ENCODE measurements at places on chromosomes 12 and 14.

DNA sequence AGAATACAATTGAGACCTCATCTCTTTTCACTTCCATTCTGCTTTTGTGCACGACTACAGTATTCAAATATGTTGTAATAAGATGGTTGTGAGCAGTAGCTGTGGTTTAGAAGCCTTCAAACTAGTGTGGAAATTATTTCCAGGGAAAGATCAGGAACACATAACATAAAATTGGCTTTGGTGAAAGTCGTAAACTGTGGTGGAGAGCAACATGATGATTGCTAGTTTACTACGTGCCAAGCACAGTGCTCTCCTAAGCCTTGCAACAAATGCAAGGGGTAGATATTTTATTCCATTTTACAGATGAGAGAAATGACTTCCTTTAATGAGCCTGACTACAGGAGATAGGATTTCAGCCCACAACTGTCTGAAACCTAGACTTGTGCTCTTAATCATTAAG lies 172.4 kb upstream of the LMNTD1 start:
- DNase-seq: no peak

- DNase-seq: no peak
Observed at GRCh38 chr14:73731111-73731510, 16.9 kb upstream of the PNMA1 start.

- DNase-seq: no peak
Observed at GRCh38 chr12:46101485-46101869, 111.1 kb upstream of the SCAF11 start.

DNA sequence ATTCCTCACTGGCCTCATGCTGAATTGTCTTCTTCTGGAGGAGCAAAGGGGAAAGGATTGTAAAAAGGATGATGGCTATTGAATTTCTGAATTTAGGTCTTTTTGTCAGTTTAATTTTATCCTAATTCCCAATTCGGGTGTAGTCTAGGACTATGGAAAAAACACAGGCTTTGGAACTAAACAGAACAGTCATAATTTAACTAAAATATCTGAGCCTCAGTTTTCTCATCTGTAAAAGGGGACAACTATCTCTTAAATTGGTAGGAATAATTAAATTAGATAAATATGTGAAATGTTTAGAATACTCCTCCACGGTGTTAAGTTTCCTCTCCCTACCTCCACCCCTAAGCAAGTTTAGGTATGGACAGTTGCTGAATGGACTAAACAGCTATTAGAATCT lies 3.2 kb upstream of the SP1 start:
- DNase-seq: no peak

GRCh38 chr14:73459959-73460358 lies 1.6 kb upstream of the NUMB start:
- DNase-seq: no peak

- no peak for DNase-seq
Observed at GRCh38 chr14:54208751-54209150, 188.1 kb upstream of the CDKN3 start.
